HS-5 (cell line): ENCODE measurements at places on chromosomes 3 and 15.

GRCh38 chr15:40873694-40874561 is at the start of gene RHOV:
Gene RHOV, minus strand, starts transcription at chr15:40874234. Its CDS starts 95 bp downstream, at chr15:40874139.
- DNase-seq, result no peak

DNA sequence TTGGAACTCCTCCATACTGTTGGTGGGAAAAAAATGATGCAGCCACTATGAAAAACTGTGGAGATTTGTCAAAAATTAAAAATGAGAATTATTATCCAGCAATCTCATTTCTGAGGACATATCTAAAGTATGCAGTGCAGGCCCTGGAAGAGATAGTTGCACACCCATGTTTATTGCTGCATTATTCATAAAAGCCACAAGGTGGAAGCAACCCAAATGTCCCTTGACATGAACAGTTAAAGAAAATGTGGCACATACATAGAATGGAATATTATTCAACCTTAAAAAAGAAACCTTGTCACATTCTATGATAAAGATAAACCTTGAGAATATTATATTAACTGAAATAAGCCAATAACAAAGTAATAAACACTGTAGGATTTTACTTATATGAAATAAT is 80.9 kb upstream of the ARHGEF26 start:
- no peak for DNase-seq

DNA sequence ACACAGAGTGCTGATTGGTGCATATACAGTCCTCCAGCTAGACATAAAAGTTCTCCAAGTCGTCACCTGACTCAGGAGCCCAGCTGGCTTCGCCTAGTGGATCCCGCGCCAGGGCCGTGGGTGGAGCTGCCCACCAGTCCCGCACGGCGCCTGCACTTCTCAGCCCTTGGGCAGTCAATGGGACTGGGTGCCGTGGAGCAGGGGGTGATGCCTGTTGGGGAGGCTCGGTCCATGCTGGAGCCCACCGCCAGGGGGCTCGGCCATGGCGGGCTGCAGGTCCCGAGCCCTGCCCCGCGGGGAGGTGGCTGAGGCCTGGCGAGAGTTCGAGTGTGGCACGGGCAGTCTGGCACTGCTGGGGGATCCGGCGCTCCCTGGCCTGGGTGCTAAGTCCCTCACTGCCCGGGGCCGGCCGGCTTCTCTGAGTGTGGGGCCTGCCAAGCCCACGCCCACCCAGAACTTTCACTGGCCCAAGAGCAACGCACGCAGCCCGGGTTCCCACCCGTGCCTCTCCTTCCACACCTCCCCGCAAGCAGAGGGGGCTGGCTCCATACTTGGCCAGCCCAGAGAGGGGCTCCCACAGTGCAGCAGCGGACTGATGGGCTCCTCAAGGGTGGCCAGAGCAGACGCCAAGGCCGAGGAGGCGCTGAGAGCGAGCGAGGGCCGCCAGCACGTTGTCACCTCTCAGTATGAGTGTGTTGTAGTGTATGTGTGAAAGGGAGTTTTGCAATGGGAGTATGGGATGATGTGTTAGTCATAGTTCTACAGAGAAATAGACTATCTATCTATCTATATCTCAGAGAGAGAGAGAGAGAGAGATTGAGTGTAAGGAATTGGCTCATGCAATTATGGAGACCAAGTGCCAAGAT is 69.0 kb downstream of the UBE2E2 start:
- no peak for DNase-seq

- no peak for DNase-seq
Measured at GRCh38 chr3:190864002-190864401, 1.5 kb upstream of the GMNC start.
